ENCODE measurements at places on chromosomes 1 and 21. TPM values are rescaled to one million over a fixed set of nuclear protein-coding genes. Genes with fewer than 3 reads are reported as not detected.

DNA sequence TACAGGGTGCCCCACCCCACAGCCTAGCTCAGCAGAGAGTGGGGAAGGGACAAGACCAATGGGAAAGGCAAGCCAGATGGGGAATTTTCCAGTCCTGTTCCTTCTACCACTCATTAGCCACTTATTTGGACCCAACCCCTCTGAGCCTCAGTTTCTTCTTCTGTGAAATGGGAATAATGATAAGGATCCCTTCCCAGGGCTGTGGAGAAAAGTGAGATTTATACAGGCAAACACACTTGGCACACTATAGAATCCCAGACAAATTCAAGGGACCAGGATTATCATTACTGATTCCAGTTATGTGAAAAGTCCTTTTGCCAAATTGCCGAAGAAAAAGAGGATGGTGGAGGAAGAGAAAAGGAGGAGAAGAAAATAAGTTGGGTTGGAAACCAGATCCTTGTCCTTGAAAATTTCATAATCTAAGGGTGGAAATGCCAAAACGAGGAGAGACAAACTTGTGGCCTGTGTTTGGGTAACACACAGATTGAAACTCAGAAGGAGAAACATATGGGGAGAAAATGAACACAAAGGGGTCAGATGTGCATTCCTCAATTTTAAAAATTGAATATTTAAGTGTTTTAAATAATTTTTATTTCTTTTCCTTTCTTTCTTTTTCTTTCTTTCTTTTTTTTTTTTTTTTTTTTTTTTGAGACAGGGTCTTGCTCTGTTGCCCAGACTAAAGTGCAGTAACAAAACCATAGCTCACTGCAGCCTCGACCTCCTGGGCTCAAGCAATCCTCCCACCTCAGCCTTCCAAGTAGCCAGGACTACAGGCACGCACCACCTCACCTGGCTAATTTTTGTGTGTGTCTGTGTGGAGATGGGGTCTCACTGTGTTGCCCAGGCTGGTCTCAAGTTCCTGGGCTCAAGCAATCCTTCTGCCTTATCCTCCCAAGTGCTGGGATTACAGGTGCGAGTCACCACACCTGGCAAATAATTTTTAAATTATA, 9.6 kb downstream of the CAPN2 start:
- no peak for DNase-seq

- DNase-seq, result no peak
Observed at GRCh38 chr1:228968891-228969606, 233.8 kb downstream of the RHOU start.

KIAA1614 gene
- total RNA-seq, result 7.3 TPM

UBR4 gene
- 215 TPM for total RNA-seq

TCHHL1 gene
- total RNA-seq, result not detected

- DNase-seq, result peak; percentile 72
Observed at GRCh38 chr21:38352536-38353219, 95.9 kb downstream of the KCNJ15 start.

DNA sequence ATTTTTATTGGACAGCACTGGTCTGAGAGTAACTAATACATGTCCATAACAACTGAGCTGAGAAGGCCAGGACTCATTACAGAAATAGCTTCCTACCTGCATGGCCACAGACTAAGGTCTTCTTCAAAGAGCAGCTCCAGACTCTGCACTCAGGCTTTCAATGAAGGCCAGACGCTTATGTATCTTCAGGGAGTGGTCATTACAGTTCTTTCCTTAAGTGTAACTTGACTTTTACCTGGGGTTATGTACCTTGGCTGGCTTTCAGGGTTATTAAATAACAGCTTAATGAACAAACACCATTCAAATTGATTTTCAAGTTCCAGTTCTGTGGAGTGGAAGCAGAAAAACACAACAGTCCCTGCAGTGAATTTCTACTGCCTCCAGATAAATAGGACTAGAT, 23.8 kb upstream of the SLC22A15 start:
- no peak for DNase-seq

DNA sequence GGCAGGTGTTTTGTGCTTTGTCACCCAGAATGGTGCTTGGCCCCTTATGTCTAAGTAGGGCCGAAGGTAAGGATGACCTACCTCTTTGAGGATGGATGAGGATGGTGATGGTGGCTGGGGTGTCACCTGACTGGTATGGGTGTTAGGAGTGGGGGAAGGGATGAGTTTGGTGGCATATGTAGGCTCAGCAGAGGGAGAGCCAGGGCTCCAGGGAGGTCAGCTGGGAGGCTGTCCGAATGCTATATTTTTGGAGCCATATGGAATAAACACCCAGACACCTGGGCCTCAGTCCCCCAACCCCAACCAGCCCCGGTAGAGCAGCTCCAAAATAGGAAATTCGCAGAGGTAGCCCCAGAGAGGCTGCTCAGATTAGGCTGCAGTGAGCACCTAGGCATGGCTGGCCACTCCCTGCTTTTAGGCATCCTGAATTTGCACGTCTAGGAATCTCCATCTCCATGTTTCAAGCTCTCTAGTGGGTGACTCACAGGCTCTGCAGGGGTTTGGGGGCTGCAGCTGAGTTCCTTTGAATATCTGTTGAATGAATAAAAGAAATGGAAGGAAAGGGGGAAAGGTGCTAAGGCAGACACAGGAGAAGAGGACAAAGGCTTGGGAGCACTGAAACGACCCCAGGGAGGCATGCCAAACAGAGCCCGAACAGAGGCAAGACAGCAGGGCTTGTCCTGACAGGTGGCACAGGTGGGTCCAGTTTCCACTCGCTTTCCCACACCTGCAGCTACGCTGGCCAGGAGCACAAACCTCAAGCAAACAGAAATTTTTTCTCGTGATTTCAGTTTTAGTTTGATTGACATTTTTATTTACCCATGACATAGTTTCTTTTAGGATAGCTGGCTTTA, 135.3 kb upstream of the EDN2 start:
- no peak for DNase-seq

- no peak for DNase-seq
Observed at GRCh38 chr1:17123196-17124045, 4.2 kb upstream of the PADI2 start.

DNA sequence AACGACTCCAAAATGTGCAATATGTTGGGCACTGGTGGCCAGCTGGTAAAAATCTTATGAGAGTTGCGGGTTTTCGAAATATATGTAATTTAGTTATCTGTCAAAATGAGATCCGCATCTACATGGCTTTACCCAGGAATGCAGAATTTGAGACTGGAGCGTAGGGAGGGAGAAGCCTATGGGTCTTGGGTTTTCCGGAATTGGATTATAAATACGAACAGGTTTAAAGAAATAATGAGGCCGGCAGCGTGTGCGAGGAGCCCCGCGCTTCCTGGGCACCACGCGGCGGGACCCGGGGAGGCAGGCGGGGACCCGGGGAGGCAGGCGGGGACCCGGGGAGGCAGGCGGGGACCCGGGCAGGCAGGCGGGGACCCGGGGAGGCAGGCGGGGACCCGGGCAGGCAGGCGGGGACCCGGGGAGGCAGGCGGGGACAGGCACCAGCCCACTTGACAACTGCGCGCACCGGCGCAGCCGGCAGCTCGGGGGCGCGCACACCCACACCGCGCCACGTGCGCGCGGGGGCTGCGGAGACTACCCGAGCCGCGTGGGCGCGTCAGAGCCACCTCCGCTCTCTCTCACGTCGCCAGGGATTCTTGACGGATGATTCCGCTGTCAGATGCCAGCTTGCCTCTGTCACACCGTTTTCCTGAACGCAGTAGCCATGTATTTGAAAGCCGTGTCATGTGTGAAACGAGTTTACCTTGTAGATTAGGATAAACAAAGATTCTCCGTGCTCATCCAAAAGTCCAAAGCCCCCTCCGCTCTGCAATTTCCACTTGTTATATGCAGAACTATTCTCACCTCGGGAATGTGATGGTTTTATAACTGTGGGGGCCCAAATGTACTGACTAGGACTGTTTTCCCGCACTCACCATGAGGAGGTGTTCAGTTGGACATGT, 54.3 kb upstream of the HNRNPU start:
- DNase-seq, result peak; percentile 43

APOBEC4 gene
- not detected for total RNA-seq

PLD5 gene
- total RNA-seq, result 4.3 TPM

PLEKHA6 gene
- total RNA-seq, result 34.0 TPM

- DNase-seq, result no peak
Observed at GRCh38 chr1:118986555-118987467, 1.3 kb downstream of the TBX15 start.
